ENCODE measurements at places on chromosomes 11 and 22.
A peak's percentile ranks its signal among the peaks of the same experiment; 100 is the strongest.

GRCh38 chr11:33624083-33624482 is 76.5 kb downstream of the C11orf91 start:
- no peak for DNase-seq

GRCh38 chr11:15112131-15112541 is 2.6 kb upstream of the INSC start:
- DNase-seq: no peak

GRCh38 chr22:37203354-37204044 is 8.8 kb downstream of the SSTR3 start:
- DNase-seq: no peak

- DNase-seq: no peak
Measured at GRCh38 chr11:77789061-77789730, 31.3 kb downstream of the RSF1 start.

DNA sequence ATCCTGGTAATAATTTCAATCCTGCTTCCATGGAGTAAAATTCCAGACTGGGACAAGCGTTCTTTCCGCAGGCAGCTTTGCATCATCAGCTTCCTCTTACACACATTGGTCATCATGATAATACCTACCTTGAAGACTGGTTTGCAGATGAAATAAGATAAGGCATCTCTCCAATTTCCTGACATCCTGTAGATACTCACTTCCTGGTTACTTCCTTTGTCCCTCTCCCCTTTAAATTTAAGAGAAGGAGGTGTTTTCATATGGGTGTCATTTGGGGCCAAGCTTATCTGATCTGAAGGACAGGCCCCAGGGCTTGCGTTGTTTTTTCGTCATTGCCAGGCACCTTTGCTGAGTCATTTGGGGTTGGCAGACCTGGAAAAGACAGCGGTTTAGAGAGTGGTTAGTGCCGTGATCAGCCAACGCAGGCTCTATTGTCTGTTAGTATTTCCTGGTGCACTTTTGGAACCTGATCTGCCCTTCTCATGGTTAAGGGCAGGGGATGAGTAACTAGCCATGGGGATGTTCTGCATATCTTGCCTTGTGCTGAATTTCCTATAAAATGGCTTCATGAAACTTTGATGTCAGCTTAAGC is 24.1 kb downstream of the GRAMD1B start:
- no peak for DNase-seq

- no peak for DNase-seq
Measured at GRCh38 chr11:9616042-9616675, 42.7 kb downstream of the WEE1 start.

- no peak for DNase-seq
Measured at GRCh38 chr22:24191381-24191841, 10.1 kb downstream of the SUSD2 start.

- peak; percentile 18 for DNase-seq
Measured at GRCh38 chr22:45502215-45503049, at the start of gene FBLN1. Gene FBLN1 (plus strand): TSS chr22:45502883. CDS start chr22:45502986, 103 bp downstream.

GRCh38 chr11:92225125-92225567 is 528 bp downstream of the FAT3 start:
- peak; percentile 60 for DNase-seq

DNA sequence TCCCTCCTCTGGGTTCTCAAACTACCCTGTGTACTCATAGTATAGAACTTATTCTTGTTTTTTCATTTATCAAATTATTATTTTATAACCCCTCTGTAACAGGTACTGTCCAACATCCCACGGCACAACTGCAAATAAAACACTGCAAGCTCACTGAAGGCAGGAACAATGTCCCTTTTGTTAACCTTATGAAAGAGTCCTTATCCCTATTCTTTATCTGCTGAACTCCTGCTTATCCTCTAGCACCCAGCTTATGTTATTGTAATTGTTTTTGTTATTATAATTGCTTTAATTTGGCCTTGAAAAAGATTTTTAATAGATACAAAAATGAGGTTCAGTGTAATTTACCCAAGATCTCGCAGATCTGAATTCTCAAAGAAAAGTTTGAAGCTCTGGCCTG is 130.4 kb downstream of the MSANTD4 start:
- DNase-seq: no peak

DNA sequence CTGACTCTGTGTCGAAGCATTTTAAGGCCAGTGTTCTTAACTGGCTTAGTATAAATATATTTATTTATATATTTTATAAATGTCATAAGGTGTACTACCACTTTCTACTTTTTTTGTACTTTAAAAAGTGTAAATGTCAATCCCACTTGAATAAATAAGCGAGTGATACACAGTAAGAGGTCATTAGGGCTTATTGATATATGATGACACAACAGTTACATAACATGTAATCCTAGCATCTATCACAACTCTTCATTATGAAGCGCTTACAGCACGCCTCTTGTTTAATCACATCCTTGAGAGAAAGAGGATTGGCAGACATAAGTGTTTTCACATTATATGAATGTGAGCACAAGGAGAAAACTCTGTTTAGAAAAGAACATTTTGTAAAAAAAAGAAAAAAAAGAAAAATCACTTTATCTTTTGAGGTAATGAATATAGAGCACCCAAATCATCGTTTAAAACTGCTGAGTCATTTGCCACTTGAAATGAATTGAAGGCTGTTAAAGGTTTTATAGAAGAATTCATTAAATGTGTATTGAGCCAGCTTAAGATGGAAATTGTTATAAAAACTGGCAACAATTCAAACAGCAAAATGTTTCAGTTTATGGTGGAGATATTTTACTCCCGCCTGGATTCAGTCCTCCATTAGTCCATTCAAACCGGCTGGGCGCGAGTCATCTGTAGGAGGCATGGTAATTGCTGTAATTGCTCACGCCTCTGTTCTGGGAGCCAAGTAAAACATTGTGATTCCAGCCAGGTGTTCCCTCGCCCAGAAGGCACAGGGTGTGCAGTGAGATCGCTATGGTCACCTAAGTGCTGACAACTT is 627.3 kb upstream of the KIRREL3 start:
- DNase-seq: peak; percentile 90

- no peak for DNase-seq
Measured at GRCh38 chr22:37100589-37101127, 8.9 kb downstream of the TMPRSS6 start.

- no peak for DNase-seq
Measured at GRCh38 chr11:85348945-85349344, 278.2 kb downstream of the DLG2 start.

DNA sequence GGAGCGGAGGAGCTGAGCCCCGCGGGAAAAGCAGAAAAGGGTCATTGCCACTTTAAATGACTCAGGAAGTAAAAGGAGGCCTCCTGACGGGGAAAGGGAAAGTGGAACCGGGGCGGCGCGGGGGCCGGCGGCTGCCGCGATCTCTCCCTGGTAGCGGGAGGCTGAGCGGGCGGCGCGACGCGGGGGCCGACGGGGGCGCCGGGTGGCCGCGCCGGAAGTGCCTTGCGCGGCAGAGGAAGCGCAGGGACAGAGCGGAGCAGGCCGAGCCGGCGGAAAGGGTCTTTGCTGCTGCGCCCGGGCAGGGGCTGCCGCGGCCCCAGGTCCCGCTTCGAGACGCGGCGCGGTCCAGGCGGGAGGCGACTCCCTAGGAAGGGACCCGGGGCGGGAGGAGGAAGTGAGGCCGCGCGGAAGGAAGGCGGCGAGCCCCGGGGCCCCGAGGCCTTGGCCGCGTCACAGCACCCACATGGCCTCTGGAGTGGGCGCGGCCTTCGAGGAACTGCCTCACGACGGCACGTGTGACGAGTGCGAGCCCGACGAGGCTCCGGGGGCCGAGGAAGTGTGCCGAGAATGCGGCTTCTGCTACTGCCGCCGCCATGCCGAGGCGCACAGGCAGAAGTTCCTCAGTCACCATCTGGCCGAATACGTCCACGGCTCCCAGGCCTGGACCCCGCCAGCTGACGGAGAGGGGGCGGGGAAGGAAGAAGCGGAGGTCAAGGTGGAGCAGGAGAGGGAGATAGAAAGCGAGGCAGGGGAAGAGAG is at the start of gene TRIM44:
Gene TRIM44 (plus strand): TSS at position 127 of the 759 bp plus-strand sequence. CDS start 337 bp downstream, at position 464.
- peak; percentile 57 for DNase-seq

GRCh38 chr11:3092603-3093141 is 35.4 kb upstream of the CARS1 start:
- no peak for DNase-seq

- DNase-seq: no peak
Measured at GRCh38 chr11:111788051-111788450, 21.9 kb upstream of the PPP2R1B start.

DNA sequence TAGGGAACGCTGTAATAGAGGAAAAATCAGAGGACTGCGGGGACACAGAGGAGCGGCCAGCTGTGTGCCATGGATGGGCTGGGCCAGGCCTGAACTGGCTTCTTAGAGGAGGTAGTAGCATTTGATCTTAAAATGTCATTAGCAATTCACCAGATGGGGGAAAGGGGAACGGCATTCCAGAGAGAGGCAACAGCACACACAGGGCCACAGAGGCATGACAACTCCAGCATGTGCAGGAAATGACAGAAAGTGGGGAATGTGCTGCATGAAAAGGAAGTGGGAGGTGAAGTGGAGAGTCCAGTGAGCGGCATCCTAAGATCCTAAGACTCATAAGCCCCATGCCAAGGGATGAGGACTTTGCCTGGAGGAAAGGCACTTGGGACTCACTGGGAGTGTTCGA is 69.0 kb downstream of the UBASH3B start:
- DNase-seq: no peak

DNA sequence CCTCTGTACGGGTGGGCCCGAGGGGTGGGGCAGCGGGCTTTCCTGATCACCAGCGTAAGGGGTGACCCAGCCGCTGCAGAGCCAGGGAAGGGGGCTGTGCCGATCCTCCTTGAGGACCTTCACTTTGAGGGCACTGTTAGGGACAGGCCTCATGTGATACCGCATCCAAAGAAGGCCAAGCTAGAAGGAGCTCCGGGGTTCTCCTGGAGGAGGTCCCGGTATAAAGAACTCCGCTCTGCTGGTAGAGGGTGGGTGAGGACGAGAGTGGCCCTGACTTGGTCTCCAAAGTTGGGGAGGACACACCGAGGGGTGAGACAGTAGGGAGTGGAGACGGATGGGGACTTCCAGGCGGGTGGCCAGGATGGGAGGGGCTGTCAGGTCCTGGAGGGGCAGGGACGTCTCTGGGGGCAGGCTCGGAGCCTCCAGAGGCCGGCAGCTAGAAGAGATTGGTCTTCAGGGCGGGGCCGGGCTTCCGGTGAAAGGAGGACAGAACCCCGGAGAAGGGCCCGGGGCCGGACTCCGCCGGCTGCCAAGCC is 4.6 kb downstream of the PHOX2A start:
- DNase-seq: peak; percentile 37

GRCh38 chr22:31230871-31231621 is 18.9 kb downstream of the LIMK2 start:
- peak; percentile 53 for DNase-seq
